ENCODE measurements at places on chromosomes 11 and 22. TPM values are rescaled to one million over a fixed set of nuclear protein-coding genes. Genes with fewer than 3 reads are reported as not detected.
A peak's percentile ranks its signal among the peaks of the same experiment; 100 is the strongest.

Gene MYO7A
- 0.47 TPM for total RNA-seq

Gene CNTN5
- 10.6 TPM for total RNA-seq

Gene DDTL
- total RNA-seq = 3.1 TPM

Gene FADS1
- 85.0 TPM for total RNA-seq

Gene P2RX6
- total RNA-seq = not detected

Gene LRP5
- 15.1 TPM for total RNA-seq

GRCh38 chr22:31102441-31103081, 4.8 kb downstream of the SELENOM start:
- DNase-seq = no peak

- DNase-seq = no peak
These were observed 46.2 kb upstream of the CTTN start for GRCh38 chr11:70352100-70352499.

- no peak for DNase-seq
These were observed 3.5 kb downstream of the ADM start for GRCh38 chr11:10308201-10308954.

DNA sequence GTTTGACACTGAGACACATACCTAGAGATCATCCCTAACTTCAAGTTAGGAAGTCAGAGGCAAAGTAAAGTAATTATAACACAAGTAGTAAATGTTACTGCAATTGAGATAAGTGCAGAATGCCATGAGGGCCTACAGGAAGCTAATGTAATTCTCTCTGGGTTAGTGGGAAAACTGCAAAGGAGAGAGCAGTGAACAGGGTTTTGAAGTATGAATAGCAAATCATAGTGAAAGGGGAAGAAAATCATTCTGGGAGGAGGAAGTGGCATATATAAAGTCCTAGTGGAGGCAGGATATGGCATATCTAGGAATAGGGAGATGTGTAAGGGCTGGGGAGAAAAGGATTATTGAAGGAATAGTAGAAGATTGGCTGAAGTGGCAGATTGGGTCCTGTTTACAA, 27.9 kb downstream of the RNF169 start:
- no peak for DNase-seq

DNA sequence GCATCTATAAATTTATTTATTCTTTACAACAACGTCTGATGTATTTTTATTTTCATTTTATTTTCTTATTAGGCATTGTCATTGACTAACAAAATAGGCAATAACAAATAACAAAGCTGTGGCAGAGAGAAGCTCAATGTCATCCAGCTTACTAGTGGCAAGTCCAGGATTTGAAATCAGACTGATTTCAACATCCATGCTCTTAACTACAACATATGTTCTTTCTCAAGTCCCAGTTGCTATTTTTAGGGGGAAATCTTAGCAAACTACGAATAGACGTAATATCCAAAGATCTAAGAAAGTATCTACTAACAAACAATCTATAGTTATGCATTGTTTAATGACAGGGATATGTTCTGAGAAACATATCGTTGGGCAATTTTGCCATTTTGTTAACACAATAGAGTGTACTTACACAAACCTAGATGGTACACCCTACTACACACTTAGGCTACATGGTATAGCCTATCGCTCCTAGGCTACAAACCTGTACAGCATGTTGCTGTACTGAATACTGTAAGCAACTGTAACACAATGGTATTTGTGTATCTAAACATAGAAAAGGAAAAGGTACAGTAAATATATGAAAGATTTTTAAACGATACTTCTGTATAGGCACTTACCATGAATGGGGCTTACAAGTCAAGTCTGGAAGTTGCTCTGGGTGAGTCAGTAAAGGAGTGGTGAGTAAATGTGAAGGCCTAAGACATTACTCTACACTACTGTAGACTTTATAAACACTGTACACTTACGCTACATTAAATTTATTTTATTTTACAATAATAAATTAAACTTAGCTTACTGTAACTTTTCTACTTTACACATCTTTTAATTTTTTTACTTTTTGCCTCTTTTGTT, 151.3 kb downstream of the DLG2 start:
- no peak for DNase-seq

DNA sequence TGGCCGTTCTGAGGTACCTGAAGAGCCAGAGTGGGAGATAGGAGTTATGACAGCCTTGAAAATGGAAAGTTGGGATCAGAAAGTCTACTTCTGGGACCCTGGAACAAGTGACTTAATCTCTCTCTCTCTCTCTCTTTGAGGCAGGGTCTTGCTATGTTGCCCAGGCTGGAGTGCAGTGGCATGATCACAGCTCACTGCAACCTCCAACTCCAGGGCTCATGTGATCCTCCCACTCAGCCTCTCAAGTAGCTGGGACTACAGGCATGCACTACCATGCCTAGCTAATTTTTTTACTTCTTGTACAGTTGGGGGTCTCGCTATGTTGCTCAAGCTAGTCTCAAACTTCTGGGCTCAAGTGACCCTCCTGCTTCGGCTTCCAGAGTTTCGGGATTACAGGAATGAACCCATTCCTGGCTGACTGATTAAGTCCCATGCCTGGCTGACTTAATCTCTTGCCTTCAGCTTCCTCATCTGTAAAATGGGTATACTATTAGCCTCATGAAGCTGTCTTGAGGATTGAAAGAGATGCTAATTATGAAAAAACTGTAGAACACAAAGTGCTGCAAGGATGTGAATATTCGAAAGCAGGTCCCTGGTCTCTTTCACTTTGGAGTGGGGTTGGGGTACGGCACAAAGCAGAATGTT, 87.7 kb downstream of the UBASH3B start:
- no peak for DNase-seq

DNA sequence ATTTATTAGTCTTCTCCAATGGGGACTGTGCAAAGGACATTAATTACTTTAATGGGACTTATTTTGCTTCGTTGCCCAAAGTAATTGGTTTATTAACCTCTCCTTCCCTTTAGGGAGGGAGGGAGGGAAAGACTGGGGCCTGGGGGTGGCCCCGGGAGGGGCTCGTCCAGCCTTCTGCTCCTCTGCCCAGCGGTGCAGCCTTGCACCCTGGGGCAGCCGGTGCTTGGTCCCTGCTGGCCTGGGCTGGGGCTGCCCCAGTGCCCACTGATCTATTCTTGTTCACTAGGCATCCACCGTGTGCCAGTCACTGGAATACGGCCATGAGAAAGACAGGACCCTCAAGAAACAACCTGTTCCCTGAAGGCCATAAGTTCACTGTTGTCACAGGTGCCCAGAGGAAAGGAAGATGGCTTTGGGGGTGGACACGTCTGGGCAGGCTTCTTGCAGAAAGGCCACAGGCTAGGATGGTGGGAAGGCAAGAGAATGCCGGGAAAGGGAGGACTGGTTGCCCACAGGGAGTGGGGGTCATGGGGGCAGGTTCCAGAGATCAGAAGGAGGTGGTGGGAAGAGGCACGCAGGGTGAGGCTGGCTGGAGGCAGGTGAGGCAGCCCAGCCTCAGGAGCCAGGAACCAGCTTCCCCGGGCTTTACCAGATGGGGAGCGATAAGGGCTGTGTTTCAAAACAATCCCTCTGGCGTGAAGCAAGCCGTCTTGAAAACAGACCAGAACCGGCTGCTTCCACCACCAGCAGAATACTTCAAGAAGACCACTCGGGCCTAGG, 47.6 kb upstream of the KCNQ1OT1 start:
- DNase-seq = no peak

GRCh38 chr22:20264614-20265452, 3.3 kb downstream of the RTN4R start:
- DNase-seq = peak; percentile 40

DNA sequence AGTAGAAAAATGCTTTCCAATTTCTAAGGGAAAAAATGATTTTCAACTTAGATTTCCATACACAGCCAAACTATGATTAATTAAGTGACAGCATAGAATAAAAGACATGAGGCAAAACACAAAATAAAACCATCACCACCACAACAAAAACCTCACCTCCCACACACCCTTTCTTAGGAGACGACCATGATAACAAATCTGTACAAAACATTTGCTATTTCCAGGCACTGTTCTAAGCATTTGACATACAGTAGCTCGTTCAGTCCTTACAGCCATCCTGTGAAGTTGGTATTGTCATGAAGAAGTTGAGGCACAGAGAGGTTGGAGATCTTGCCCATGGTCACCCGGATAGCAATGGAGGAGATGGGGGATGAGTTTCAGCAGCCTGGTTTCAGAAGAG, 8.7 kb downstream of the SPI1 start:
- DNase-seq = no peak

GRCh38 chr11:62457478-62457877, 38.6 kb downstream of the SCGB1A1 start:
- DNase-seq = no peak

DNA sequence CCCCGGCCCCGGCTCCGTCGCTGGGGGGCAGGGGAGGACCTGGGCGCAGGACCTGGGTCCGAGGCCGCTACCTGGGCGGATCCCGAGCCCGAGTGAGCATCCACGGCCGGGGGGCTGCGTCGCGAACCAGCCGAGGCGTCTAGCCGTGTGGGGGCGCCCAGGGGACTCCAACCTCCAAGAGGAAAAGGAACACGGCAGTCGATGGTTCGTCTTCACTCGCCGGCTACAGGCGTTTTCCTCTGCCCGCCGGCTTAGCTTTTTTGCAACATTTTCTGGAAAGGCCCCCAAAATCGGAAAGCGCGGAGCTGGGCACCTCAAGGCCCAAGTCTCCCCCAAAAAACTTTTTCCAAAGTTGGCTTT, 666 bp downstream of the PDGFB start:
- DNase-seq = no peak

DNA sequence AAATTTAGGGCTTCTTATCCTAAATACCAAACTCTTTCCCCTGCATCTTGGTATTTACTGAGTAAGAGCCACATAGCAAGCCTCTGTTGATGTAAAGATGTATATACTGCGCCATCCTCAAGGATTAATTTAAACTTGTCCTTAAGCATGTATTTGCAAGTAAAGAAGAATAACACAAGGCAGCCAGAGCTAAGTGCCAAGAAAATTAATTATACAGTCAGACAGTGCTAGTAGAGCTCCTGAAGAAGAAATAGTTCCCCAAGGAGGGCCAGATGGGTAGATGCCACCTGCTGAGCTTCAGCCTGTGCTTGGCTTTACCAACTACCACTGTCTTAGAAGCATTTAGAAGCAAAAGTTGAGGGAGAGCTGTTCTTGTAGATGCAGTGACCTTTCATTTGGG, 470.0 kb downstream of the BUD13 start:
- no peak for DNase-seq

DNA sequence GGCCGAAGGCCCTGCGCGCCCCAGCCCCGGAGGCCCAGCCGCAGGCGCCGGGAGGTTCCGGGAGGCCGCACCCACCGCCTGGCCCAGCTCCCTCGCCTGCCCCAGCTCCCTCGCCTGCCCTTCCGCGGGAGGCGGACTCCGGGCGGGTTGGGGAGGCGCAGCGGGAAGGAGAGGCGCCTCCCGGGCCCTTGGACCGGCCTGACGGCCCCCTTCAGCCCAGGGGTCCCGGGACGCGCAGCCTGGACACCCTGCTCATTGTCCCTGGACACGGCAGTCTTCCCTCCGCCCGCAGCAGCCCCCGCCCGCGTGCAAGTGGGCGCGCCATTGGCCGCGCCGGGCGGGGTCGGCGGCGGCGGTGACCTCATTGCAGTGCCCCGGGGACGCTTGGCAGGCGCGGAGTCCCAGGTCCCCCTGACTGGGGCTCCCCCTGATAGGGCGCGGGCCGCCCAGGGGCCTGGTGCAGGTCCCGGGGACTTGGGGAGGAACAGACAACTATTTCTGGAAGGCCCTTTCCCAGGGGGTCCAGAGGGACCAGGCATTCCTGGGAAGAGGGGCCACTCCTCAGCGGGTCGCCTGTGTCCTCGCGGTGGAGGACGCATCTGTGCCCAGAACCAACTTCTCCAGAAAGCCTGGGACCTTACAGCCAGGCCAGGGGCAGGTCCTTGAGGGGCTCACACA, 501 bp downstream of the CD151 start:
- no peak for DNase-seq

GRCh38 chr22:50704510-50705218, 32.0 kb downstream of the SHANK3 start:
- no peak for DNase-seq

DNA sequence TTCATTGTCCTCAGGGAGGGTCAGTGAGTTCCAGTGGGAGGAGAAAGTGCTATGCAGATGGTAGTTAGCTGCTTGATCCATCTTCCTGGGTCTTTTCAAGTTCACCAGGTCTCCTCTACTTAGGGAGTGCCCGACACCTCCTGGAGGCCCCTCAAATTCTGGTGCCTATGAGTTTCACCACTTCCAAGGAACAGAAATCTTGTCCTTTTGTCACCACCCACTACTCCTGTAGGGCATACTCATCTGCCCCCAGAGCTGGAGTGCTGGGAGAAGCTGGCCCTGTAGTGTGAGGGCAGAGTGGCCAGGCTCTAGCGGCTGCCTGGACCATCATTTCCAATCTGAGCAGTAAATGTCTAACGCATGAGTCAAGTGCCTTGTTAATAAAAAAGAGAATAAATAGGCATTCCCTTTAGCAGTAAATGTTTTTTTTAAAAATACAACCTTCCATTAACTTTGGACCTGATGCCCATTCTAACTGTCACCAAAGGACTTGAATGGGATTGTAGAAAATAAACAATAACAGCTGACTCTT, 12.5 kb downstream of the IRAG1 start:
- no peak for DNase-seq

- DNase-seq = no peak
These were observed 68.9 kb downstream of the ARFGAP2 start for GRCh38 chr11:47107744-47108143.

- DNase-seq = peak; percentile 79
These were observed 2.1 kb upstream of the MEI1 start for GRCh38 chr22:41697126-41697775.
